ENCODE measurements at places on chromosomes 7 and 10. TPM values are rescaled to one million over a fixed set of nuclear protein-coding genes. Genes with fewer than 3 reads are reported as not detected.

AGMO gene
- total RNA-seq: 0.20 TPM

ANLN gene
- 3.1 TPM for total RNA-seq

DNA sequence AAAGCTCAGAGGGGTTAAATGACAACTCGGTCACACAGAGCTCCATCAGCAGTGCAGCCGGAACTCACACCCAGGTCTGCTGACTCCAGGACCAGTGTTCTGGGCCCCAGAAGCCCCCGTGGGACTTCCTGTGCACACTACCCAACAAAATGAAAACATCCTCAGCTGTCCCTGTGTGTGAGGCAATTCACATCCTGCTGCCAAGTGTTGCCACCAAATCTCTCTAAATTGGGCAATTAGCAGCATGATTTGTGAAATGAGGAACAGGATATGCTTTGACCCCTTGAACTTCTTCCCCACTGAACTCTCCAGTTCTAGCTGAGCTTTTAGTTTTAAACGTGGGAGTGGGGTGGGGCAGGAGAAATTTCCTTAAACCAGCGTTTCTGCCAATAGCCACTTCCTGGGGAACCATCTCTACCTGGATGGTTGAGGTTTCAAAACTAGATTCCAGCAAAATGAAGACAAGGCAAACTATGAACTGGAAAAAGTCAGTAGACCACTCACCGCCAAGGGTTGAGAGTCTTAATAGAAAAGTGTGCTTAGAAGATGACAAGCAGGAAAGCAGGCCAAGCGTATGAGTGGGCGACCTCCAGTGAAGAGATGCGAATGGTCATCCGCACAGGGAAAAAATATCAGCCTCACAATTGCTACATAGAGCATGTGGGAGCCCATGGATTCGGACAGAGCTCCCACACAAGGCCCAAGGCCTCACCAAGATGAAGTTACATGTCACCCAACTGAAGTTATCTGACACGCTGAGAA, 51.9 kb upstream of the CHST15 start:
- H3K27me3 ChIP-seq: no peaks in the 10 kb centered on the region
- H3K27ac ChIP-seq: peak overlapping the region; percentile 81

DNA sequence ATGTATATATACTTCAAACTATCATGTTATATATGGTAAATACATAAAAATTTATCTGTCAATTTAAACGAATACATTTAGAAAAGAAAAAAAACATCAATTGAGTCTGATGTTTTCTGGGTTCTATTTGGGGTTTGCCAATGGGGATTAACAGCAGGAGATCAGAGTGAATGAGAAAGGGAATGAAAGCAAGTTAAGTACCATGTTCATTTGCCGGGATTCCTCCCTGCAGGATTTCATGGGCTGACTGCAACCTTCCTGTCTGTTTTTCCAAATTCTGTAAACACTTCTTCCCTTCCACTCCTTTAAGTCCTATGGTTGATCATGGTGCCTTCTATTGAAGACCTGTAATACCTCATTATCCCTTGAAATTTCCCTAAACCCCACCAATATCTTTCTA, 33.9 kb upstream of the SEMA3A start:
- no peak overlapping the region for H3K27ac ChIP-seq
- no peaks in the 10 kb centered on the region for H3K27me3 ChIP-seq
- H3K4me1 ChIP-seq: no peaks in the 10 kb centered on the region
- no peak overlapping the region for H3K4me3 ChIP-seq
- no peak for DNase-seq

DNA sequence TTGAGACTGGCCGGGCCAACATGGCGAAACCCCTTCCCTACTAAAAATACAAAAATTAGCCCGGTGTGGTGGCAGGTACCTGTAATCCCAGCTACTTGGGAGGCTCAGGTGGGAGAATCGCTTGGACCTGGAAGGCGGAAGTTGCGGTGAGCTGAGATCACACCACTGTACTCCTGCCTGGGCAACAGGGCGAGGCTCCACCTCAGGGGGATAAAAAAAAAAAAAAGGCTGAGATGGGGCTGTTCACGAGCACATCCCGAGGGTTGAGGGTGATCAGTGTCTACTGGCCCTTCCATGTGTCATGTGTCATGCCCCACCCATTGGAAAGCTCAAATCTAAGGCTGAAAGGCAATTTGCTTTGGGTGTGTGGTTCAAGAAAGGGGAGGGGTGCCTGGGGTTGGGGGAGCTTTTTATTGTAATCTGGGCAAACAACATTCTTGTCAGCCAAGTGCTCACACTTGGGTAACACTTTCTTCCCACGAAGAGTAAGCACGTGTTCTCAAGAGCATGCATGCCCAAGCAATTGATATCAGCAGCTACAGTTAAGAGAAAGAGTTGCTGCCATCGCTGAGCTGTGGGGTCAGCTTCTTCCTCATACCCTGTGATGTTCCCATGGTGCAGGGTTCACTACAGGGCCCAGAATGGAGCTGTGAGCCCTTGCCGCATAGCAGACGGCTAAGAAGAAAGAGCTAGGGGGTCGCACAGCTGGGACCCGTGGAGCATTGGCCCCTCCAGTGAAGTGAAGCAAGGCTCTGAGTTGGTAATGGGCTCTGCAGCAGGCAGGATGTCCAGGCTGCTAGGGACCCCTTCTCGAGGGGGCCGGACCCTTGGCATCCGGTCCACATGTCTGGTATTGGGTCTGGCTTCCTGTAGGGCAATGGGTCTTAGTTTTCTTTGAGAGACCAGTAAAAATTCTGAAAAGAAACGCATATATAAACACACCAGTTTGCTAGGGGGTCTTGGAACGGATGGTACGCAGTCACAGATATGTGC, 9.9 kb upstream of the ACSL5 start:
- H3K4me1 ChIP-seq: peaks cover 28% of the 10 kb centered on the region
- no peaks in the 10 kb centered on the region for H3K36me3 ChIP-seq
- H3K4me3 ChIP-seq: no peak overlapping the region
- DNase-seq: peak; percentile 59
- H3K27me3 ChIP-seq: no peaks in the 10 kb centered on the region
- H3K27ac ChIP-seq: peak overlapping the region; percentile 77

GRCh38 chr7:23474094-23474828, 4.0 kb upstream of the IGF2BP3 start:
- peak overlapping the region; percentile 32 for H3K4me3 ChIP-seq
- H3K27me3 ChIP-seq: peaks cover 66% of the 10 kb centered on the region
- no peak overlapping the region for H3K27ac ChIP-seq
- DNase-seq: peak; percentile 71
- peaks cover 32% of the 10 kb centered on the region for H3K4me1 ChIP-seq

Measured in upper lobe of left lung (tissue), 6 donors.